Activated CD4-positive, alpha-beta T cell treated with anti-CD3 and anti-CD28 coated beads, Interleukin-2, amount 10 ng/mL, durations not matched to agents 7 days and 5 days (primary cell): ENCODE measurements at places on chromosomes 3 and 15. TPM values are rescaled to one million over a fixed set of nuclear protein-coding genes. Genes with fewer than 3 reads are reported as not detected.
A peak's percentile ranks its signal among the peaks of the same experiment; 100 is the strongest.

Gene LRTM1
- total RNA-seq: not detected

Gene OR5K4
- total RNA-seq: not detected

Gene MYH15
- 0.21 TPM for total RNA-seq

DNA sequence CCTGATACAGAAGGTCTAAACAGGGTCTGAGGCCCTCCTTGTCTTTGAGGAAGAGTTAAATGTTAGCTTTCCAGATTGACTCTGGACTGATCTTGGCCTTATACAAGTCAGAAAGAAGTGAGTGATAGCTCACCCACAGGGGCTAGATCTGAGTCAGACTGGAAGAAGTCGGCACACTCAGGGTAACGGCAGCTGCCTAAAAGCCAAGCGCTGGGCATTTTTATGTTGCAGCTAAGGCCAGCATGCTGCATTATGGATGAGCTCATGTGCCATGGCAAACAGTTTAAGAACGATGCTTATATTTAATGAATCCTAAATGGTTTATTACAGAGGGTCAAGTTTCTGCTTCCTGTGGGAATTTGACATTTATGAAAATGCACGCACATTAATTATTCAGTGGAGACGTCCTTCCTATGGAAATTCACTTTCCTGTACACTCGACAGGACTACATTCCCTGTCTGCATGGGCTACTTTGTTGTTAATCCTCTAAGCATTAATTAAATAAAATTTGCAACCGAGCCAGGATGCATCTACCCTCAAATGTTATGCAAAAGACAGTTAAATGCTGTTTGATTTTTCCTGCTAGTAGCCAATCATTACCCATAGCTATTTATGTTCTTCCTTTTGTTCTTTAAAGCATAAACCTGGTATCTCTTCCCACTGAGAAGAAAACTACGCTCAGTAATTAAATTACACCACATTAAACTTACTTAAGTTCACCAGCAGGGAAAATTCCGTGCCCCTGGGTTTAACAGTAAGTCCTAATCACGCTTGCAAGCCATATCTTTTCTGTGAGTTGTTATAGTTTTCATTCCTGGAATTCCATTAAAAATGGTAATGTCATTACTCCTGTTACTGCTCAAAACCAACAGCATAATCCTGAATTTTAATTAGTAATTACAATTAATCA, 762.7 kb upstream of the CFAP20DC start:
- peaks cover 4% of the 10 kb centered on the region for H3K4me1 ChIP-seq
- H3K27ac ChIP-seq: no peak overlapping the region
- H3K36me3 ChIP-seq: peaks cover 14% of the 10 kb centered on the region
- no peak for DNase-seq
- no peaks in the 10 kb centered on the region for H3K27me3 ChIP-seq
- no peak overlapping the region for H3K4me3 ChIP-seq

DNA sequence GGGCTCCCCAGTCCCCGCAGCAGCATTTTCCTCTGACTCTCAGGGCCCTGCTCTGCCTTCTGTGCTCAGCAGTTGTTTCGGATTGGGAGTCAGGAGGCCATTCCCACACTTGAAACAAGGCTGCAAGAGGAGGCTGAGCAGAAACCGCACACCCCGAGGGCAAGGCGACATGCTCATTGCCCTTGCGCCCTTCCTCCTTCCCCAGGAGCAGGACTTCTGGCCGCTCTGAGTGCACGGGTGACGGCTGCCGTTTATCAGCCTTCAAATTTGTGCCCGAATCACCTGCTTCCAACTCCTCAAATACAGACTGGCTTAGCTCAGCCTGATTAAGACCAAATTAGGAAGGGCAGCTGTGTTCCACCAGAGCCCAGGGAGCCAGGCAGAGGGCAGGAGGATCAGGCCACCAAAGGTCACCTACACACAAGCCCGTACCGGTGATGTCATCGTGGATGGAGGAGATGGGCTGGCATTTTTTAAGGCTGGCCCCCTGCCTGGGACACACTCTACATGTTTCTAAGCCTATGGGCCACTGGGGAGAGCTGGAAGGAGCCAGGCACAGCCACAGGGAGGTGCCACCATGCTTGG, 38.1 kb downstream of the TM2D3 start:
- H3K4me1 ChIP-seq: no peaks in the 10 kb centered on the region
- no peaks in the 10 kb centered on the region for H3K27me3 ChIP-seq
- no peak overlapping the region for H3K27ac ChIP-seq
- no peak for DNase-seq
- H3K4me3 ChIP-seq: no peak overlapping the region

DNA sequence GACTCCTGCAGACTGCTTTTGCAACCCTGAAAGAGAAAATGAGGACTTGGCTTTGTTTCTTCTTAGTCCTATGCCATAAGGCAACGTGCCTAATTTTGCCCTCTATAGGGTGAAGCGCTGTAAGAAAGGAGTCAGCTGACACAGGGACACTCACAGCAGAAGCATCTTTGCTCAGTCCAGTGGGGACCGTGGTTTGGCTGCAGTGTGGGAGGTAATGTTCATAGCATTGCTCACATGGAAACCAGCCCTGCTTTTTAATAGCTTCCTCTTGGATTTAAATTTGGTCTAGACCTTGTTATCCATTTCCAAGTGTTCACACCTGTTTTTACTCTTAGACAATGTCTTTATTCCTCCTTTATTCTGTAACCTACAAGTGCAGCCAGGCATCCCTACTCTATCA, 1032.1 kb downstream of the NTRK3 start:
- DNase-seq: no peak
- H3K4me3 ChIP-seq: no peak overlapping the region
- H3K27me3 ChIP-seq: no peaks in the 10 kb centered on the region
- no peaks in the 10 kb centered on the region for H3K4me1 ChIP-seq

- no peak overlapping the region for H3K4me3 ChIP-seq
- DNase-seq: no peak
- H3K27ac ChIP-seq: no peak overlapping the region
Measured at GRCh38 chr3:123476967-123477750, 28.3 kb upstream of the ADCY5 start.

- no peaks in the 10 kb centered on the region for H3K27me3 ChIP-seq
- H3K27ac ChIP-seq: no peak overlapping the region
- H3K36me3 ChIP-seq: peaks cover 2% of the 10 kb centered on the region
- H3K4me3 ChIP-seq: no peak overlapping the region
- peaks cover 15% of the 10 kb centered on the region for H3K4me1 ChIP-seq
Measured at GRCh38 chr15:87732976-87733375, 523.6 kb downstream of the NTRK3 start.

GRCh38 chr15:59611276-59612260, at the start of gene GCNT3:
Gene GCNT3, plus strand, starts transcription at chr15:59611783. Its CDS starts 6,456 bp downstream, at chr15:59618239.
- no peak within 1 kb of the TSS for H3K4me3 ChIP-seq
- H3K4me1 ChIP-seq: peaks cover 12% of the 10 kb centered on the region
- no peak within 1 kb of the TSS for H3K27ac ChIP-seq
- peaks cover 3% of the 10 kb centered on the region for H3K36me3 ChIP-seq
- no peak for DNase-seq
- peaks cover 33% of the 10 kb centered on the region for H3K27me3 ChIP-seq

DNA sequence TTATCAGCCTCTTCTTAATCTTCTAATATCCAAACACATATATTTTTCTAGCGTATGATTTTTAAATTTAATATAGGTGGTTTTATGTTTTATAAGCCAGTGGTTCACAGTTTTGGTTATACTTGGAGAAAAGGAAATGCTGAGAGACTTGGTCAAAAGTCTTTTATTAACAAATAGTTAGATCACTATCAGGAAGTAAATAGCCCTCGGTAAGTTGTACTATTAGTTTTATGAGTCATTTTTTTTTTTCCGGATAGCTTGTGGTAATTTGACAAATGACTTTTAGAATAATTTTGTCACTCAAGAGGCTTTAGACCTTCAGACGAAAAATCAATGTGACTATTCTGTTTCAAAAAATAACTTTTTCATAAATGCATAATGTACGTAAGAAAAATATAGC, 232.2 kb upstream of the ROBO1 start:
- no peaks in the 10 kb centered on the region for H3K36me3 ChIP-seq
- no peaks in the 10 kb centered on the region for H3K27me3 ChIP-seq
- H3K27ac ChIP-seq: no peak overlapping the region
- no peaks in the 10 kb centered on the region for H3K4me1 ChIP-seq
- no peak overlapping the region for H3K4me3 ChIP-seq

GRCh38 chr3:198079771-198080520, 119.9 kb downstream of the LMLN start:
- H3K27me3 ChIP-seq: peaks cover 58% of the 10 kb centered on the region
- H3K4me1 ChIP-seq: peaks cover 5% of the 10 kb centered on the region
- peak; percentile 26 for DNase-seq
- H3K36me3 ChIP-seq: peaks cover 4% of the 10 kb centered on the region
- peak overlapping the region; percentile 72 for H3K4me3 ChIP-seq
